Endothelial cell (in vitro differentiated cells): ENCODE measurements at places on chromosomes 7 and 10.
A peak's percentile ranks its signal among the peaks of the same experiment; 100 is the strongest.

DNA sequence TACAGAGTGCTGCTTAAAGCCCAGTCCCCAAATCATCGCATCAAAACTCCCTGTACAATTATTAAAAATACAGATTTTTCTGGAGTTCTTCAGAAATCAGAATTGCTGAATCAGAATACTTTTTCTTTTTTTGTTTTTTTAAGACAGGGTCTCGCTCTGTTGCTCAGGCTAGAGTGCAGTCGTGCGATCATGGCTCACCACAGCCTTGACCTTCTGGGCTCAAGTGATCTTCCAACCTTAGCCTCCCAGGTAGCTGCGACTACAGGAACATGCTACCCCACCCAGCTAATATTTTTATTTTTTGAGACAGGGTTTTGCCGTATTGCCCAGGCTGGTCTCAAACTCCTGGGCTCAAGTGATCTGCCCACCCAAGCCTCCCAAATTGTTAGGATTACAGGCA is 3.9 kb downstream of the BBIP1 start:
- no peak for DNase-seq

DNA sequence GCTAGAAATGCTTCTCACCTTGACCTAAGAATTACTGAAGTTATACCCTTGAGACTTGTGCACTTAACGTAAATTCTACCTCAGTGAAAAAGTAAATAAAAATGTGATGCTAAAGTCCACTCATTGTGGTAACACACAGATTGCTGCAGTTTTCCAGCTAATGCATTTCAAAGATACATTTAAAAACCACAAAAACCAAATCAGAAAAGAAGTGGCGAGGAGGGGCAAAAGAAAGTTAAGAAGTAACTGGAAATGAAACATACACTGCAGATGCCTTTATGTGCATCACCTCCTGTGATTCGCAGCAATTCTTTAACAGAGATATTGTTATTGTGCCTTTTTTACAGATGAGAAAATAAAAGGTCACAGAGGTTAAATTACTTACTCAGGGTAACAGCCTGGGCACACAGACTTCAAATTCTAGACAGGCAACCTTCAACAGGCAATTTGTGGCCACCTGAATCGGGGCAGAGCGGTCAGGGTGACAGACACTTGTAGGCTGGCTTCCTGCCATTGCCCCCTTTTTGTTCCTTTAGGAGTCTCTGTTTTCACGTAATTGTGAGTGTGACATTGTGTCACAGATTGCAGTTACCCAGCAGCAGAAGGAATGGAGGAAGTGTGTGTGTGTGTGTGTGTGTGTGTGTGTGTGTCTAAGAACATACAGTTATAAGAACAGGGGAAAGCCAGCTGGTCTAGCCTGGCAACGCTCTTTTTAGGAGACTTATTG is 1.9 kb downstream of the WIPF3 start:
- no peak for DNase-seq

DNA sequence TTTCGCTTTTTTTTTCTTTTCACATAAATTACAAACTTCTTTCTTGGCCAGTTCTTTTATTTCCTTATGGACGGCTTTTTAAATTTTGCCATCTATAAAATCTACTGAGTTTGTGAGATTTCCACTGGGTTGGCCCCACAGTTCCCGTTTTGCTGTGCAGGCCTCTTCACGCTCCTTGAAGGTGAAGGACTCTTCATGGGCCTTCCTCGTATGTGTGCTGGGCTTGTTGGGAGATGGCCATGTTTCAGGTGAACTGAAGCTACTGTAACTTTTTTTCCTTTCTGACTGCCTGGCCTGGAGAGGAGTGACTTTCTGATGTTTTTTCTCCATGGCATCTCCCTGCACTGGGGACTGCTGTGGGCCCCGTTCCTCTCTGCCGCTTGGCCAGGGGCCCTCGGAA is 262.4 kb downstream of the COBL start:
- no peak for DNase-seq

- no peak for DNase-seq
These were observed 43.0 kb upstream of the RPA3 start for GRCh38 chr7:7761340-7761973.

GRCh38 chr10:79298403-79299244 is 48.6 kb upstream of the PPIF start:
- no peak for DNase-seq

GRCh38 chr10:126734967-126735366 is 64.5 kb upstream of the C10orf90 start:
- no peak for DNase-seq

DNA sequence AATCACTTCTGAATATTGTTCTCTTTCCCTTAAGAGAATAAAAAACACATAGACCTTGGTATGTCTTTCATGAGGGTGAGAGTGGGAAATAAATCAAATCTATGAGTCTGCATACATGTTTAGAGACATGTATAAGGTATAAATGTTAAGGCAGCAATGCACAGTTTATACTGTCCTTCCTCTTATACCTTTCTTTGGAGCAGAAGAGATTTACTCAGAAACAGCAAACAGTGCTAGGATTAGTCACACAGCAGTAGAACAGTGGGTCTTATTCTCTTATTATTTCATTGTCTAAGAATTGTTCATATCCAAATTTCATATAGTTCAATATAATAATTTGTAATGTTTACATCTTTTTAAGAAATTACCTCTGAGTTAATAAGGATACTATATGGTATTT is 126.7 kb upstream of the TMEM196 start:
- DNase-seq, result no peak

DNA sequence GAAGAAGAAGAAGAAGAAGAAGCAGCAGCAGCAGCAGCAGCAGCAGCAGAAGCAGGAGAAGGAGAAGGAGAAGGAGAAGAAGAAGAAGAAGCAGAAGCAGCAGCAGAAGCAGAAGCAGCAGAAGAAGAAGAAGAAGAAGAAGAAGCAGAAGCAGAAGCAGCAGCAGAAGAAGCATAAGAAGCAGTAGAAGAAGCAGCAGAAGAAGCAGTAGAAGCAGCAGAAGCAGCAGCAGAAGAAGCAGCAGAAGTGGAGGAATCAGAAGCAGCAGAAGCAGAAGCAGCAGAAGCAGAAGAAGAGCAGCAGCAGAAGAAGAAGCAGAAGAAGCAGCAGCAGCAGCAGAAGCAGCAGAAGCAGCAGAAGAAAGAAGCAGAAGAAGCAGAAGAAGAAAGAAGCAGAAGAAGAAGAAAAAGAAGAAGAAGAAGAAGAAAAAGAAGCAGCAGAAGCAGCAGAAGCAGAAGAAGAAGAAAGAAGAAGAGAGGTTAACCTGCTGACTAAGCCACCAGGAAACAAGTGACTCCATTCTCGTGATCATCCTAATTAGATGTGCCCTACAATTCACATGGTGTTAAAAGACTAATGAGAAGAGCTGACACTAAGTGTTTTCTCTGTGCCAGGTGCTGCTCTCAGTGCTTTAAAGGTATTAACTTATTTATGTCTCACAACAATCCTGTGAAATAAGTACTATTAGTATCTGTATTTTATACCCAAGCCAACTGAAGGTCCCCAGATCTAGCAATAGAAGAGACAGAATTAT is 11.6 kb downstream of the CDNF start:
- DNase-seq, result no peak

- peak; percentile 69 for DNase-seq
These were observed 4.9 kb downstream of the C10orf143 start for GRCh38 chr10:130105724-130106123.

GRCh38 chr10:110399106-110399964 is 94.6 kb upstream of the SMNDC1 start:
- DNase-seq, result no peak

GRCh38 chr7:150402671-150403321 is 23.7 kb downstream of the ZNF775 start:
- DNase-seq, result no peak

DNA sequence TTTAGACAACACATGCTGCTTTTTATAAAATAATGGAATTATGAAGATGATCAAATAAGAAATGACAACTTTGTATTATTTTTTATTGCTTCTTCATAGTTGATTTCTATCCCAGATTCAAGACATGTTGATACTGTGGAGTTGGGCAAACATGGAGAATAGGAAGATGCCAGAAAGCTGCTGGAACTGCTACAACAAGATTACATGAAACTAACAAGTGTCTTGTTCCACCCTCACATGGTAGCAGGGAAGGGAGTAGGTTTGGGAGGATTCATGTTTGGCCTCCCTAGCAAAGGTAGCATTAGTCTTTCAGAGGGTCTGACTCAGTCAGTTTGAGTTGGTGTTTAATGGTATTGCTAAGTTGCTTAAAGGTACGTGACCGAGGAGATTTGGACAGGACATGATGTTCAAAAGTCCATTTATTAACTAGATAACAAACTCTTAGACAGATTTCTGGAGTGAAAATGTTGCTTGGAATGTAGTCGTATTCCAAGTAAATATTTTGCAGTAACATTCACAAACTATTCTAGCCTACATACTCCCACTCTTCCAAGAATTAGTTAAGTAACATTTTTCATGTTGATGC is 33.1 kb downstream of the PRR15 start:
- no peak for DNase-seq

DNA sequence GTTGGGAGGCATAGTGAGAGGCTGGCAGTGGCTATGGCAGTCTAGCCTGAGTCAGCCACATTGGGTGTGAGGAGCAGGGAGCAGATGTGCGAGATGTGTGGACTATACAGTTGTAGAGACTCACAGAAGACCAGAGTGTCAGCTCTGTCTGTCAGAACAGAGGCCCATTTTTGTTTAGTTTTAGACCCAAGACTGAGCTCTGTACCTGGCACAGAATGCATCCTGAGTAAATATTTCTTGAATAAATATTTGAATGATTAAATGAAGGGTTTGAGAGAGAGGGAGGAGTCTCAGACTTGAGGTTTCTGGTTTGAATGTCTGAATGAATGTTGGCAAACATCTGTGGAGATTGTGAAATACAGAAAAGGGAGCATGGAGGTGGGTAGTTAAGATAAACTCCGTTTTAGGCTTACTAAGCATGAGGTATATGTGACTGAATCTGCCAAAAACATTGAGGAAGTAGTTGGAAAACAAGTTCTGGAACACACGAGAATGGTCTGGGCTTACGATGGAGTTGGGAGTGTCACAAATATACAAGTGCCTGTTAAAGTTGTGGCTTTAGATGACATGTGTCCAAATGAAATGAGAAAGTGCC is 3.6 kb downstream of the SEC23IP start:
- DNase-seq, result no peak

DNA sequence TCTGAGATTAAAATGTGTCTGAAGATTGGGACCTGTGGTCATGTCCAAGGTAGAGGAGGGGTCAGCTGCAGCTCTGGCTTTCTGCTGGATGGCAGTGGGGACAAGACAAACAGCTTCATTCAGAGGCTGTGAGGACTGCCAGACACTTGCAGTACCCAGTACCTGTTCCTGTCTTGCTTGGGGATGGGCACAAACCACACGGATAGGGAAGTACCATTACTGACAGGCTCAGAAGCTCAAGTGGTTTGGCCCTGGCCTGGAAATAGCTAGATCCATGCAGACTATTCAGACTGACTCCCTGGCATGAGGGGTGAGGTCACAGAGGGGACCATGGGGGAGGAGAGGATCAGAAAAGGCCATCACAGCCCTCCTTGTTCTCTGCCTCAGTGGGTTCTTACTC is 56.0 kb upstream of the COMTD1 start:
- no peak for DNase-seq

- no peak for DNase-seq
These were observed 57.9 kb downstream of the MRC1 start for GRCh38 chr10:17867056-17867455.

- DNase-seq, result no peak
These were observed 8.7 kb downstream of the STARD3NL start for GRCh38 chr7:38186593-38187314.

DNA sequence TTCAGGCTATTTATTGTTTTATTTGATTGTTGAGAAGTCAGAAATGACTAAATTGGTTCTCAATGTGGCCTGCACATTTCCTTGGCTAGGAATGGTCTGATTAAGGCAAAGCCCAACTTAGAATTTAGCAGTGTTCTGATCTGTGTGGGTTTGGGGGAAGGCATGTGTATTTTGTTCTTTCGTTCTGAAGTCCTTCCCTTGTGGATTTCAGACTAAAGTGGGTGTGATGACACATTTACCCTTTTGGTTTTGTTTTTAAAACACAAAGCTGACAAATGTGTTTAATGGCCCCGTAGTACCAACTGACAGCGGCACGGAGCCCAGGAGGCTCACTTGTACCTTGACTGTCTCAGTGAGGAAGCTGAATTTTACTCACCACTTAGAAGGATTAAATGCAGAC is 452.3 kb upstream of the GALNT17 start:
- no peak for DNase-seq

GRCh38 chr10:71241114-71241829 is 28.9 kb downstream of the UNC5B start:
- no peak for DNase-seq

GRCh38 chr7:15485998-15486397 is 75.8 kb downstream of the AGMO start:
- no peak for DNase-seq
